ENCODE measurements at places on chromosomes 4 and X.

DNA sequence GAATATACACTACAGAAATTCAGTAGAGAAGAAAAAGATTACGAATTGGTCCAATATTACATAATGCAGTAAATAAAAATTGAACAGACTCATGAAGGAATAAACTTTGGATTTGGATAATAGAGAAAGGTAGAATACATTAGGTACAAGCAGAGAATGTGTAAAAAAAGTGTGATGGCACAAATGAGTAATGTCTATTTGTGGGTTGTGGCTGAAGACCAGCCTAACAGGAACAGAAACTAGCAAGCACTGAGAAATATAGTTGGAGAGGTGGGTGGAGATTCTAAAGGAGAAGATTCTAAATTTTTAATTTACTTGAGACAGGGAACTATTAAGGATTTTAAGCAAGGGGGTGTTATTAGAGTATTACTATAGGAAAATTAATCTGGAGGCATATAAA, 15.2 kb upstream of the CLOCK start:
- no peak for DNase-seq

- peak; percentile 43 for DNase-seq
Observed at GRCh38 chr4:113474017-113474416, 287.5 kb downstream of the CAMK2D start.

DNA sequence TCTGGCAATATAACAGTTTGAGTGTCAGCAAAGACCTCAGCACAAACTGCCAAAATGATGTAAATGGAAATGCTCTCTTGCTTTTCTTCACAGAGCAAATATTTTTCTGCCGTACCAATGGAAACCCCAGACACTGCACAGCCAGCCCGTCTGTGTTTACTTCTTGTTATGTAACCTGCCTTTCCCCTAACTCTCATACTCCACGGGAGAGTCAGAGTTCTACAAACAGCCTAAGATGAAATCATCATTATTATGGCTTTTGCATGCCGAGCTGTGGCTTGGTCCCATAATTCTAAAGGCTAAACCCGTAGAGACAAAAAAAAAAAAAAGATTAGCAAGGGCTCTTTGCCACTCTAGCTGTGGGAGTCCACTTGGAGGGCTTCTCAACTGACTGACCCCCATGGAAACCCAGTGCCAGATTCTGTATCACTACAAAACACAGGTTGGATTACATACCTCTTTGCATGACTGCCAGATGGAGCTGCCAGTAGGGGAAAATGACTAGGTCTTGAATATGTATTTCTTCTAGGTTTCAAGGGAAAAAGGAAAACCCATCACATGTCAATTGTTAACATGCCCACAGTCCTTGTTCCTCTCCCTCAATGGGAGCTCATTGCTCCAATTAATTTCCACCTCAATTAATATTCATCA, 197.2 kb upstream of the CNKSR2 start:
- peak; percentile 1 for DNase-seq

- no peak for DNase-seq
Observed at GRCh38 chr4:183721207-183722081, 62.4 kb downstream of the TRAPPC11 start.
